ENCODE measurements at places on chromosomes 5 and 9.

GRCh38 chr5:115179394-115180164 lies 9.9 kb upstream of the TRIM36 start:
- DNase-seq, result no peak

GRCh38 chr5:147061431-147061830 lies 173.4 kb upstream of the STK32A start:
- no peak for DNase-seq

GRCh38 chr5:157108976-157109375 lies at the start of gene HAVCR2:
TSS of gene HAVCR2 (minus strand) at chr5:157109044. CDS start at chr5:157108983, 61 bp downstream.
- peak; percentile 60 for DNase-seq

- no peak for DNase-seq
Measured at GRCh38 chr5:162573758-162574157, 506.2 kb downstream of the GABRG2 start.

- DNase-seq, result no peak
Measured at GRCh38 chr9:12415361-12415760, 277.8 kb upstream of the TYRP1 start.

DNA sequence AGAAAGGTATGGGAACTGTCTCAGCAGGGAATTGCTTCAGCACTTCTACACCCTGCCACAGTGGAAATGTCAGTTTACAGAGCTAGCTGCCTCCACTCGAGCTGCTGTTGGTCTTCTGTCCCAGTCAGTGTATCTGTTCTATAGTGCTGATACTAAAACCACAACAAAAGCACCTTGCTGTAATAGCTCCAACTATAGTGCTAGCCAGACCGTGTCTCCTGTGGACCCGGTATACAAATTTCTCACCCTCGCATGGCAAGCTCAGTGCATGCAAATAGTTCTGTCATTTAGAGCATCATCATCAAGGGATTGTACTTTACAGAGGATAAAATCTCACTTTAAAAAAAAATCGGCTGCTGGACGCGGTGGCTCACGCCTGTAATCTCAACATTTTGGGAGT lies 51.5 kb upstream of the IQGAP2 start:
- no peak for DNase-seq

DNA sequence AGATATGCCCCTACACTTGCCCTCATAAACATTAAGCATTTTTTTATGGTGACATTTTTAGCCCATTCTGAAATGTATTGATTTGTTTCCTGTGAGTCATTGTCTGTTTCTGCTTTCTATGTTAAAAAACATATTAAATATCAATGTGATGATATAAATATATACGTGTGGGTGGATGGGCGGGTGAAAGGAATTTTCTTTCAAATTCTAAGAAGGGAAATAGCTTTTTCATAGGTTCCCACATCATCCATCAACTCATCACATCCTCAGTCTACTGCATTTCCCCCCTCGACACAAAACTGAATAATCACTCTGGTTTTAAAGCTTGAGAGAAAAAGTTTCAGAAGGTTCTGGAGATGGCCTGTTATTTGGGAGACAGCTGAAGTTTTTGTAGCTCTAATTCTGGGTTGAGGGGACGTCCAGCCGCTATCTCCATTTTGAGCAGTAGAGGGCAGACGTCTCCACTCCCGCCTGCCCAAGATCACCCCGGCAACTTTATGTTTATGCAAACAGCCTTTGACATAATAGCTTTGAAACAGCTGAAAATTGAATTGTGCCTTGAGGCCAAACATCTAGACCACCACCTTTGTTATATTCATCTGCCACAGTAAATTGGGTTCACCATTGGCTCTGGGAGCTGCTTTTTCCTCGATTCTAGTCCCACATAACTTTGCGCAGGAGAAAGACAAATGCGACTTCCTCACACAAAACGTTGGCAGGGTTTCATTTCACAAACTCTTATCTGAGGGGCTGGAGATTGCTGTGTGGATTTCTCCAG lies 216.2 kb upstream of the CLINT1 start:
- DNase-seq, result peak; percentile 86

DNA sequence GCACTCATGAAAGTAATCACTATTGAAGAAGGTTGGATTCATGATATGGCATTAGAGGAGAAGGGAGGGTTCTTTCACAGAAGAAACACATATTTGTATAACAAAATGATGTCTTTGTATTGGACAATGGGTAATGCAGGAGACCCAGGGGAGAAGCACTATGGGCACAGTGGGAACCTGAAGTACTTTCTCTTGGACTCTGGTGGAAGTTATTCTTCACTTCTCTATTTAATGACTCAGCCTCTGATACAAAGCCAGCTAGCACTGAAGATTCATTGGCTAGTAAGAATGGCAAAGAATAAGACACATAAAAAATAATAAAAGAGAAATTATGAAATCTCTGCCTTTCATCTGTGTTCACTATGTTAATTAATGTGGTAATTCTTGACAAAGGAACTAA lies 149.9 kb upstream of the PRR16 start:
- no peak for DNase-seq

GRCh38 chr5:591746-592145 lies 20.4 kb upstream of the CEP72 start:
- DNase-seq, result no peak

GRCh38 chr9:34985311-34985899 lies 4.1 kb upstream of the DNAJB5 start:
- DNase-seq, result no peak

GRCh38 chr5:41763574-41763973 lies 106.7 kb downstream of the OXCT1 start:
- DNase-seq, result no peak

- no peak for DNase-seq
Measured at GRCh38 chr9:131138676-131139075, 13.3 kb downstream of the NUP214 start.

DNA sequence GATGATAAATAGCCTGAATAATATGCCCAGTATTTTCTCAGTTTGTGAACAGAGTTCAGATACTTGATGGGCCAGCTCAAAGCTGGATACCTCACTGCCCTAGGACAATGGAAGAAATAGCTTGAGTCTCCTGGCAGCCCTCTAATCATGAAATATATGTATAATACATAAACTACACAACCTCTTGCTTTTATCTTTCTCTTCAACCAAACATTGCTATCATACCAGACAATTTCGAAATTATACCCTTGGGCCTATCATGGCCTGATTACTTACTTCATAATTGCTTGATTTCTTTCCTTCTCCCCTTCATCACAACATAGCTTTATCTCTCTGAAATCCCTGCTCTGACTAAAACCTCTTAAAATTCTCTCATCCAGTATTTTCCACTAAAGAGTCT lies 1144.9 kb upstream of the C9orf72 start:
- no peak for DNase-seq

GRCh38 chr5:123813264-123813663 lies 301.3 kb downstream of the CSNK1G3 start:
- no peak for DNase-seq

DNA sequence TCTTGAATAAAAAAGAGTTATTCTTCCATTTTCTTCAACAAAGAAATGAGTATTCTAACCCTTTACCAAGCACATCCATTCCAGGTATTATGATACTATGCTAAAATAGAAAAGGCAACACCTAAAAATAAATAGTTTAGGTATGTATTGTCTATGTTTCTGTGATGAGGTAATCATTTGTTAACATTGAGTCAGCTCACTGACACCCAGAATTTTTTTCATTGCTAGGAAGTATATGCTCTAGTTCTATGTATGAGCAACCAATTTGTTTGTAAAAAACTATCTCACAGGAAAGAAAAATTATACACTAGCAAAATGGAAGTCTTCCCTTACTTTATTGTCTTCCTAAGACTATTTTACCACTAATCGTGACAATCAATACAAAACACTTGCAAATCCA lies 615.6 kb upstream of the GRIN3A start:
- no peak for DNase-seq

DNA sequence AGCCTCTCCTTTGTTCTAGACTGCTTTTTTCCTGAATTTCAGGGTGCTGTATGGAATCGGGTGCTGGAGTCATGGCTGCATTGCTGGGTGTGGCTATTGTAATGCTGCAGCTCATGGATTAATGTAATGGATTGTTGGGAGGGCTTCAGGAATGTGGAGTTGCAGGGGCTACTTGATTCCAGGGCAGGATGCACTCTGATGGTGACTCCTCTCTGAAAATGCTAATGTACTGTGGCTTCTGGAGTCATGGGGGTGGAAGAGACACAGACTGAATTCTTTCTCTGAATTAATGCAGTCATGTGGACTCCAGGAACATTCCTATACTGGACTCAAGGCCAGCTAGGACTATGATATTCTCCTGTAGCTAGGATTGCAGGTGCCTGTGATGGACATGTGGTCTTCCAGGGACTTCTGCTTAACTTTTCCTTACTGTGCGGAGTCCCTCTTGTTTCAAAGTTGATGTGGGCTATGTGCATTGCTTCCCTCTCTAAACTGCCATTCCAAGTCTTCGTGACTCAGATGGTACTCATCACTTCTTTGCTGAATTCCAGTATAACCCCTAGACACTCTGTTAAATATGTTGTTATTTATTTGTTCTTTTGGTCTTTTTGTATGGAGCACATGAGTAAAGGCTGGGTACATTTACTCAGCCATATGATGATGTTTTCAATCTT lies 396.2 kb downstream of the KCTD16 start:
- no peak for DNase-seq

- no peak for DNase-seq
Measured at GRCh38 chr5:121121786-121122185, 657.7 kb downstream of the PRR16 start.

GRCh38 chr5:168747987-168748777 lies 169.0 kb upstream of the PANK3 start:
- peak; percentile 30 for DNase-seq

DNA sequence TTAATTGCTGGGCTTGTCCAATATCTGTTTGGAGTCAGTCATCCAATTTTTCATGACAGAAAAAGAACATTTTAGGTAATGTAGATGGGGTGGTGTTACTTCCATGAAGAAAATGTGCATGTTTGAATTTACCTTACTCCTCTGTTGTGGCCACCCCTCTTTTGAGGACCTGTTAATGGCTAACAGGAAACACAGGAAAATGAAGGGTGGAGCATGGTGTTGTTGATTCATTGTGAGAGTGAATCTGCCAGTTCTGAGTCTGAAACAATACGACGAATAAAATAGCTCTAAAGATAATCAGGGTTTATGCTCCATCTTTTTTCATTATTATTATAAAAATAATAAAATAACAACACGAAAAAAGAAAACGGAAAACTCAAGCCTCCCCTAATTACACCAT lies 335.3 kb downstream of the KDM4C start:
- no peak for DNase-seq

DNA sequence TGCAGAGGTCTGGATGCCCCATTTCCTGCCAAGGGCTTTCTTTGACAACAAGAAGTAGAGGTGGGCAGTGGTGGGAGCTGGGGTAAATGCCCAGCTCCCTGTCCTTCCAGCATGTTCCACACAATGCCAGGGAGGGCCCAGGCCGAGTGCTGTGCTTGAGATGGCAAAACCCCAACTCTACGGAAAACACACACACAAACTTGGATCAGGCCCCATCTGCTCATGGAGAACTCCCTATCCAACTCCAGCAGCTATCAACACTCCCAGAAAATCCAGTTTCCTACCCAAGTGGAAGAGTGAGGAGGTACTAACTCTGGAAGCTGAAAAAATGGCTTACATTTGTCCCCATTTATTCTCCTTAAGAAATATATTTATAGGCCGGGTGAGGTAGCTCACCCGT lies 61.1 kb upstream of the FUBP3 start:
- DNase-seq, result no peak
